ENCODE measurements at places on chromosomes 4 and X.

- no peak for DNase-seq
Measured at GRCh38 chrX:47101206-47101605, 23.0 kb downstream of the RGN start.

GRCh38 chr4:149512501-149512900, 303.1 kb downstream of the IQCM start:
- no peak for DNase-seq

GRCh38 chr4:48369248-48369647, 27.9 kb downstream of the SLAIN2 start:
- no peak for DNase-seq

DNA sequence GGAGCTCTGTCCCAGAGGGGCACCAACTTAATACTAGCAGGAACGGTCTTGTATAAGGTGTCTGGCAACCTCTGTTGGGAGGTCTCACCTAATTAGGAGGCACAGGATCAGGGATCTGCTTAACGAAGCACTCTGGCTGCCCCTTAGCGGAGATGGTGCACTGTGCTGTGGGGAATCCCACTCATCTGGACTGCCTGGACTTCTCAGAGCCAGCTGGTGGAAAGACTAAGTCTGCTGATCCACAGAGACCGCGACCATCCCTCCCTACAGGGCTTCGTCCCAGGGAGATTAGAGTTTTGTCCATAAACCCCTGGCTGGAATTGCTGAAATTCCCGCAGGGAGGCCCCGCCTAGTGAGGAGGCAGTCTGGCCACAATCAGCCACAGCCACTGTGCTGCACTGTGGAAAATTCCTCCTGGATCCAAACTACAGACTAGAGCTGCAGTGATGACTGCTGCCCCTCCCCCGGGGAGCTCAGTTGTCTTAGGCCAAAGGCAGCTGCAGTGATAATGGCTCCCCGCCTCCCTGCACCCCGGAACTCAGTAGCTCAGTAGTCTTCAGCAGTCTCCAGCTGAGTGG, 22.0 kb upstream of the ZCCHC4 start:
- no peak for DNase-seq

- DNase-seq = no peak
Measured at GRCh38 chr4:73852771-73853170, 325 bp upstream of the PF4V1 start.

DNA sequence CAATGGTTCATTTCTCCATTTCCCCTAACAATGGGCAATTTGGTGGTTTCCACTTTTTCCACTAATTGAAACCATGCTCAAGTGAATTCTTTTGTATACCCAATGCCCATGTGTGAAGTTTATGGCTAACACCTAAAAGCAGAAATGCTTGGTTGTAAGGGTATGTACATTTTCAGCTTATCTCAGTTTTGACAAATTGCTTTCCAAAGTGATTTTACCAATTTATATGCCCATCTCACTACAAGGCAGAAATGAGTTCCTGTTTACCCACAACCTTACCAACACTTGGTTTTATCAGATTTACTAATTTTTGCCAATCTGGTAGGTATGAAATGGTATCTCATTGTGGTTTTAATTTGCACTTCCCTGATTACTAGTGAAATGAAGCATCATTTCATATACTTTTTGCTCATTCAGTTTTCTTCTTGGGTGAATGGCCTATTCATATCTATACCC, 14.8 kb downstream of the GPR34 start:
- no peak for DNase-seq

GRCh38 chr4:36165631-36166005, 78.7 kb downstream of the ARAP2 start:
- no peak for DNase-seq

DNA sequence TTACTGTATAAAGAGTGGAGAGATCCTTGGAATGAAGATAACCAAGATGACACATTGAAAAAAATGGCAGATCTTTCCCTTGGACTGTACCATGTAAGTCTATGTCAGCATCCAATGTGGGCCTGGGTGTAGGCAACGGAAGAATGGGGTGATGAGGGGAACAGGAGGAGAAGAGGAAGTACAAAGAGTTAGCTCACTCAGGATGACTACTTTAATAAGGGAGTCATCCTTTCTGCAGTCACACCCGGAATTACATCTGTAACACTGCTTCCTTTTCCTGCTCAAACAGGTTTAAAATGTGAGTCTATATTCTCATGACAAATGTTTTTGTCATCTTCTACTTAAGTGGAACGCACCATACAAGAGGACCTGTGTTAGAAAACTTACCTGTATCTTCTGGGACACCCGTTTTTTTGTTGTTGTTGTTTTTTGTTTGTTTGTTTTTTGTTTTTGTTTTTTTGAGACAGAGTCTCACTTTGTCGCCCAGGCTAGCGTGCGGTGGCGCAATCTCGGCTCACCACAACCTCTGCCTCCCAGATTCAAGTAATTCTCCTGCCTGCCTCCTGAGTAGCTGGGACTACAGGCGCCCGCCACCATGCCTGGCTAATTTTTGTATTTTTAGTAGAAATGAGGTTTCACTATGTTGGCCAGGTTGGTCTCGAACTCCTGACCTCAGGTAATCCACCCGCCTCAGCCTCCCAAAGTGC, 18.0 kb downstream of the HPSE start:
- DNase-seq = peak; percentile 76

DNA sequence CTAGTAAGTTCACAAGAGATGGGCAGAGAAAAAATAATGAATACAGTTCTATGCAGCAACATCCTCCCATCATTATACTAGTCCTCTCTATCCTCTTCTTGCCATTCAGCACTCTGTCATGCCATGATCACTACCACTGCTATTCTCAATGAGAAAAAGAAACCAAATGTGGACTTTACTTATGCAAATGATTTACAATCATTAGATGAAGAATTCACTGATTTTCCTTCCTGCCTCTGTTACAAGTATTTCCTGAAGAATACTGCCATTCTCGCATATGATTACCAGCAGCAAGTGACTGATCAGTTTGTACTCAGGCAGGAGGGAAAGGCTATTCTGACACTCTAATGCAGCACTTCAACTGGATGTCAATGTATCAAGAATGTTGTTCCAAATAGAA, 50.3 kb downstream of the WDFY3 start:
- DNase-seq = no peak

DNA sequence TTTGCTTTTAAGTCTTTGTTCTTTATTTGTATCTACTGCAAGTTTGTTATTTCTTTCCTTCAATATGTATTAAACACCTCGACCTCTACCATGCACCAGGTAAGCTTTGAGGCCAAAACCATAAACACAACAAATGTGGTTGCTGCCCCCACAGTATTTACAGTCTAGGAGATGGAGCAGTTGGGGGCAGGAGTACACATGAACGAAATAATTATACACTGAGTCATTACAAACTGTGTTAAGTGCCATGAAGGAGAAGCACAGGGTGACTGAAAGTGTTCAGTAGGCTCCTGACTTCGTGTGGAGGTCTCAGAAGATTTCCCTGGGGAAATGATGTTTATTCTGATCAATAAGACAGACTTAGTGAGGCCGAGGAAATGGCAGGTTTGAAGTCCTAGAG, 30.3 kb downstream of the SLC25A43 start:
- no peak for DNase-seq

DNA sequence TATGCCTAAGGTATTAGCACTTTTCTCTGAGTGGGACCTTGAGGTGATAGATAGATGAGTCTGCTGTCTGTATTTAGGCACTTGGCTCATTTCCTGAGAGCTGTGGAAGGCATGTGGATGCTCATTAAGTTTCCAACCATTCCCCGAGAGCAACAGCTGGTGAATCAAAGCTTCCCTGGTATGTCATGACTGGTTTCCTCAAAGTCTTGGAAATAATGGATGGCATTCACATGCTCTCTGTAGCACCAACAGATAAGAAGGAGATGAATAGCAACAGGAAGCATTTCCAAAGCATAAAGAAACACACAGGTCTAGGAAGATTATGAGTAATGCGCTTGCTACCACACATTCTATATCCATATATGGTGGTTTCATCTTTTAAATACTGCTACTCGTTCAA, 118.3 kb upstream of the ETNPPL start:
- no peak for DNase-seq

- DNase-seq = no peak
Measured at GRCh38 chr4:81225252-81225651, 10.2 kb upstream of the PRKG2 start.

GRCh38 chr4:89535251-89535650, 227.7 kb upstream of the GPRIN3 start:
- DNase-seq = no peak

GRCh38 chr4:7236847-7237246, 44.5 kb downstream of the SORCS2 start:
- DNase-seq = no peak

GRCh38 chrX:26522501-26522900, 306.5 kb downstream of the MAGEB5 start:
- DNase-seq = no peak

DNA sequence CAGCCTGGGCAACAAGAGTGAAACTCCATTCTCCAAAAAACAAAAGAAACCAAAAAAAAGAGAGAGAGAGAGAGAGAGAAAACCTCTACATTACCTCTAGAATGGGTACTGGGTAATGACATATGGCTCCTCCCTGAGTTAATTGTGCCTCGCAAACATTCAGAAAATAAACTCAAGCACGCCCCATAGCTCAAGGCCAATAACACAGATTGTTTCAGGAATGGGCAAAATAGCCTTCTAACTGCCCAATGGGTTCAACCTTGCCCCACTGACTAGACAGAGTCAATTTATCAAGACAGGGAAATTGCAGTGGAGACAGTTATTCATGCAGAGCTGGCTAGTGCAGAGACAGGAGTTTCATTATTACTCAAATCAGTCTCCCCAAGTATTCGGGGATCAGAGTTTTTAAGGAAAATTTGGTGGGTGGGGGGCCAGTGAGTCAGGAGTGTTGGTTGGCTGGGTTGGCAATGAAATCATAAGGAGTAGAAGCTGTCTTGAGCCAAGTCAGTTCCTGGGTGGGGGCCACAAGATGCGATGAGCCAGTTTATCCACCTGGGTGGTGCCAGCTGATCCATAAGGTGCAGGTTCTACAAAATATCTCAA, 25.1 kb downstream of the NIPAL1 start:
- no peak for DNase-seq

DNA sequence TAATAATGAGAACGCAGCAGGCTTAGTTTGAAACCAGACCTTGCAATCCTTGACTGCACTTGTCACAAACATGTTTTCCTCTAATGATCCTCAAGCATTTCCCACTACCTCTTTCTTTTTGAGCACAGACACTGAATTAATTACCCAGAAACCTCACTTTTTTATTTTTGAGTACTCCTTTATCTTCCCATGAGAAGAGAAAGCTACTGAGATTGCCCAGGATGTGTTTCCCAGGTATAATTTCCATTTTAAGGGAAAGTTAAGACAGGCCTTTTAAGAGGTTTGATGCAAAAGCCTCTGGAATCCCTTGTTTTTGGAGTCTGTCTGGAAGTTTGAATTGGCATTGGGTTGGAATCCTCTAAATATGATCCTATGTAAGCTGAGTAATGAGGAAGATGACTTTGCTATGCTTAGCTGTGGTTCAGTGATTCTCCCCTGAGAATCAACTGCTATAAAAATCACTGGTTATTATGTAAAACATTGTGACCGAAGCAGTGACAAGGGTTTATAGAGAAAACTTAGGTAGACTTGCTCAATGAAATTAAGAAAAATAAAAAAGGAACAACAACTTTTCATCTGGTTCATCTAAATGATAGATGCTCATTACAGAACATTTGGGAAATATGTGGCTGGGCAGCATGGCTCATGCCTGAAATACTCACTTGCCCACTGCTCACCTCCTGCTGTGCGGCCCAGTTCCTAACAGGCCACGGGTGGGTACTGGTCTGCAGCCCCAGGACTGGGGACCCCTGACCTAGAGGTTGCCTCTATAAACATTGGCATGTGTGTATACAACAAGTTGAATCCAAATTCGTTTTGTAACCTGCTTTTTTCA, 10.8 kb upstream of the RHOH start:
- no peak for DNase-seq

DNA sequence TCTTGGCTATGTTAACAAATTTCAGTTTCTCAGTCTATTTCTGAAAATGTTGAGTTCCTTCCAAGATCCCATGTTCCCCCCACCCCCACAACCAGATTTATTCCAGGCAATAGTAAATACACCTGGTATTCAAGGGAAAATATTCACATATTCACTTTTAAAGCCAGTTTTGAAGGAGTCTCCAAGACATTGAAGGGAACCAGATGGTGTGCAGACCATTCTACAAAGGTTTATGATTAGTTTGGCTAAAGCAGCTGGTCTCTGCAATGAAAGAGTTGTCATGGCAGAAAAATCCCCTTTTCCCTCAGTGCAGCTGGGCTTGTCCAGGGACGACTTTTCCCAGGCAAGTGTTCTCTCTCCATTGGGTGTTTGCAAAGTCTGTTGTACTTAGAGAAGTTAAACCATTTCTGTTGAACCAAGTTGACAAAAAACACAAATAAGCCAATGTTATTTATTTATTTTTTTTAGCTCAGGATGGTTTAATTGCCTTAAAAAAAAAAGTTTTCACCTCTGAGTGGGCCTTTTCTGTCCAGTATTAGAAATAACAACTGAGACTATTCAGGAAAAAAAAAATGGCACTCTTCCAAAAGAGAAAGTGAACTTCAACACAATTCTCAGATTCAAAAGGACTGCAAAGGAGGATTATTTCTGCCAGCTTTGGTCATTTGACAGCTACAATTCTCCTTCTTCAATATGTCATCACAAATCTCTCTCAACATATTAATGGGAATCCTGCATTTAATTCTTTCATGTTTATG, 410.6 kb downstream of the IL1RAPL1 start:
- no peak for DNase-seq

DNA sequence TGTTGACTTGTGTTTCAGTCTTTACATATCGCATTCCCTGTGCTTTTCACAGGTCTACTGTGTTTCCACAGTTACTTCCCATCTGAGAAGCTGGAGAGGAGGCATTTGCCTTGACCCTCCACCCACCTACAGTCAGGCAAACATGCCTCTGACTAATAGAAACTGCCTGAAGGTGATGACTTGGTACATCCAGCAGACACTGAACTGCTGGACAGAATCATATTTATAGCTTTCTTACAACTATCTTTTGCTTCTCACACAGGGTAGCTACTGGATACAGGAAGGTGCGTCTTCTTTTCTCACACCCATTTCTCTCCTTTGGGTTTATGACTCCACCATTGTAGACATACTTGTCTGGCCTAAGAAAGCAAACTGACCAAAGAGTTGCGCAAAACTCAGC, 58.0 kb downstream of the VGLL1 start:
- peak; percentile 32 for DNase-seq

DNA sequence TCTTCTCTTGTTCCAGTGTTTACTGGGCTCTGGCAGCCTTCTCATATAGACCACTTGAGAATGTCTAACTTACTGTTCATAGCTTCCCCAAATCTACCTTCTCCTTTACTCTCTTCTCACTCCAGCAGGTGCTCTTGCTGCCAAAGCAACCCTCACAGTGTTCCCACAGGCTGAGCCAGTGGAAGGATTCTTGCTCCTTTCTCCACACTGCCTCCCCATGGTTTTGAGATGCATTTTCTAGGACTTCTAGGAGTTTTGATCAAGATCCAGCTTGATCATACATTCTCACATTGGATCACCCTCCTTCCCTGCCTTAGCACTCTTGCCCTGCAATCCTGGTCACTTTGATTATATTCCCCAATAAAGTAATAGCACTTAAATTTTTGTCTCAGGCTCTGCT, 230.8 kb downstream of the TMEM47 start:
- DNase-seq = no peak

- DNase-seq = no peak
Measured at GRCh38 chr4:27140486-27140885, 279.8 kb downstream of the STIM2 start.

- DNase-seq = no peak
Measured at GRCh38 chrX:18278449-18278848, 57.8 kb upstream of the BEND2 start.

GRCh38 chr4:8033067-8033755, 93.5 kb upstream of the AFAP1 start:
- no peak for DNase-seq

GRCh38 chrX:153781428-153782047, 697 bp downstream of the SRPK3 start:
- DNase-seq = no peak

All from suppressor macrophage (primary cell).